ENCODE measurements at places on chromosomes 11 and 22. TPM values are rescaled to one million over a fixed set of nuclear protein-coding genes. Genes with fewer than 3 reads are reported as not detected.

DNA sequence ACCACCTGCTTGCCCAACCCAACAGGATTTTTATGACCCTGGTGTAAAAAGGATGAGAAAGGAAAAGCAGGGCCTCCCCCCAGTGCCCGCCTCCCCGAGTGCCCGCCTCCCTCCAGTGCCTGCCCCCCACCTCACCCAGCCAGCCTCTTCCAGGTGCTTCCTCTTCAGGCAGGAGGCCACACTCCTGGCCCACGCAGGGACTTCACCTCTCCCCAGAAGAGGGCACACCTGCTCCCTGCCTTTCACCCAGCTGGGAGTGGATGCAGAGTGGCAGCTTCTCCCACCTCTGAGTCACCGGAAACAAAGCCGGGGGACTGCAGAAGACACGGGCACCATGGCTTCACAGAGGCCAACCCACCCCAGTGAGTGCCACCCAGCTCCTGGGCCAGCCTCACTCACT is 16.1 kb downstream of the CPT1A start:
- DNase-seq = no peak

DDIAS gene
- total RNA-seq = not detected

OR2AG1 gene
- total RNA-seq = not detected

C22orf42 gene
- total RNA-seq = not detected

BCL2L13 gene
- 48.1 TPM for total RNA-seq

Measured in upper lobe of left lung (tissue), 6 donors.